ENCODE measurements at places on chromosomes 3 and 15.

DNA sequence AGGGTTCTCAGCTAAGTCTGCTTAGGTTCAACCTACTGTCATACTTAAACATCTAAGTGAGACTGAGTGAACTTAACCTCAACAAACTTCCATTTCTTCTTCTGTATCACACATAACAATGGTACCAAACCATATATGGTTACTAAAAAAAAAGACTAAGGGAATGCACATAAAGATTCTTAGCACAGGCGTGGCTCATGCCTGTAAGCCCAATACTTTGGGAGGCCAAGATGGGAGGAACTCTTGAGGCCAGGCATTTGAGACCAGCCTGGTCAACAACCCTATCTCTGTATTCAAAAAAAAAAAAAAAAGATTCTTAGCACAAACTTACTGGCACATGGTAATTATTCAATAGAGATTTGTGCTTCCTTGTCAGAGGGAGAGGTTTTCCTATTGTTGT is 57.9 kb downstream of the ACAP2 start:
- DNase-seq, result no peak

DNA sequence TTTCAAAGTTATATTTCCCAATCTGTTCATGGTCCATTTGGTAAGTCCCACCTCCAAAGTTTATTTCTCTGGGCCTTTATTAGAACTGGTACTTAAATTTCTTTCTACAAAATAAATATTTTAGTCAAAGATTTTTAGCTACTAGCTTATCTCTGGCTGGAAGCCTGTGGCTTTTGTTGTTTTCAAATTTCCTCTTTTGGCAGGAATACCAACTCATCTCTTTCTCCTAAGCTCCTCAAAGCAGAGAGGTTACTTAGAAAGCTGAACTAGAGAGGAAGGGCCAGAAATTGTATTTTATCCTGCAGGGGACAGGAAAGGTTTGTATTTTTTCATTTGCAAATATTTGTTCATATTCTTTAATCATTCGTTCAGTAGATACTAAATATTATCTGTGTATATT is 227.8 kb downstream of the TBL1XR1 start:
- DNase-seq, result no peak

- DNase-seq, result no peak
These were observed 77.4 kb upstream of the PTPRG start for GRCh38 chr3:61483997-61484396.

DNA sequence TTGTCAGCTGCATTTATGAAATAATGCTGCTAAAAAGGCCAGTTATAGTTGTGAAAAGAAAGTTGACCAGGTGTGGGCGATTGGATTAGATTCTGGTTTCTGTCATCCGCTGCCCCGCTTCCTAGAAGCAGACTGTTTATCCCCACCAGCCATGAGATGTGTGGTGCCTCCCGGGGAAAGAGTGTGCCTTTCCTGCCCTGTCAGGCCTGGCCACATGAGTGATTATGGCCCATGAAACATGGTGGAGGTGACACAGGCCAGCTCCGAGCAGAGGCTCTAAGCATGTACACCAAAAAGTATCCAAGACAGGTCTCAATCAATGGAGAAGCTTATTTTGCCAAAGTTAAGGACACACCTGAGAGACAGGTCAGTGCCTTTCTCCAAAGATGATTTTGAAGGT is 85.4 kb upstream of the ABHD2 start:
- DNase-seq, result no peak

DNA sequence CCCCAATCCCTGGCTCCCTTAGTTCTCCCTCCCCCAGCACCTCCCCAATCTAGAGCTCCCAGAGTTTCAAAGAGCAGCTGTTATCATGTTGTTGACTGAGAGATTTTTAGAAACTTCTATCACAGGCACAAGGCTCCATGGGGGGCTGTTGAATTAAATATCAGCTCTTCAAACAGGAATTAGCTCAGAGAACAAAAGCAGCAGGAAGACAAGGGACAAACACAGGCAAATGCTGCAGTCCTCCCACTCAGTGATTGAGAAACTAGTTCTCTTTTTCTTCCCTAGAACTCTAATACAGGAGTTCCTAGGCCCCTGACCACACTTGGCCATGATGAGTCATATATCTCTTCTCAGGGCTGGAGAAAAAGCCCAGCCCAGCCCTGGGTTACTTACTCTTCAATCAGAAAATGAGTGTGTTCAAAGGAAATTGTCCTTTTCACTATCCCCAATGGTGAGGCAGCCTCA is 262.1 kb downstream of the IGSF11 start:
- DNase-seq, result peak; percentile 6

GRCh38 chr15:66023311-66023972 is 154.2 kb downstream of the RAB11A start:
- no peak for DNase-seq

- no peak for DNase-seq
These were observed 17.6 kb upstream of the CYP11A1 start for GRCh38 chr15:74384881-74385643.
